Iris pigment epithelial cell (primary cell): ENCODE measurements at places on chromosomes 3 and 15.
A peak's percentile ranks its signal among the peaks of the same experiment; 100 is the strongest.

GRCh38 chr3:194720048-194720447, 34.4 kb downstream of the FAM43A start:
- no peak for DNase-seq

GRCh38 chr3:3847994-3848922, 49.0 kb downstream of the LRRN1 start:
- no peak for DNase-seq

DNA sequence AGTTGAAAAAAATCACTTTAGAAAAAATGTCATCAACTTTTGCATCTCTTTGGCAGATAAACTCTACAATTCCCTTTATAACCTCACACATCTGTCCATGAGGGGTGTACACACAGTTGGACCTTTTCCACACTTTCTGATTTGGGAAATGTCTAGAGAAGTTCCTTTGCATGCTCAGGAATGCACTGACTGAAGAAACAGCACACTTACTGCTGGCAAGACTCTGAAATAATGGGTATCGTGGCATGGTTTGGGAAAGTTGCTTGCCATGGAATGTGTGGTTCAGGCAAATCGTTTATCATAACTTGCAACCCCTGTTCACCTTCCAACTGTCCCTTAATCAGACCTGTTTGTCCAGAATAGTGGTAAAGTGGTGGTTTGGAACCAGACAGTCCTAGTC, 135.3 kb upstream of the TGFBR2 start:
- DNase-seq = peak; percentile 50

DNA sequence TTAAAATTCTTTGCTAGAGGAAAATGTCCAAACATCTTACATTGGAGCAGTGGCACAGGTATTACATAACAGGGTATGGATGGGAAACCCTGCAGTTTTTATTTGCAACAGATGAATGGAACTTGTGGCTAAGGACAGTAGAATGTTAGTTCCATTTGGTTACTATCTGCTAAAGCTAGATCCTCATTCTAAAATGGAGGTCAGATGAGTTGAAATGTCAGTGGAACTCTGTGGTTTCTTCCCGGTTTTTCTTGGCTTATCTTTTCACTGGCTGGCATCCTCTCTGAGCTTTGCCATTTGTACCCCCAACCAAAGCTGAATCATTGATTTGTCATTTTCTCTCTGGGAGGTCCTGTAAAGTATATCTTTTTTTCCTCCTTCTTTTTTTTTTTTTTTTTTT, 68.9 kb downstream of the ARMC8 start:
- DNase-seq = peak; percentile 11

DNA sequence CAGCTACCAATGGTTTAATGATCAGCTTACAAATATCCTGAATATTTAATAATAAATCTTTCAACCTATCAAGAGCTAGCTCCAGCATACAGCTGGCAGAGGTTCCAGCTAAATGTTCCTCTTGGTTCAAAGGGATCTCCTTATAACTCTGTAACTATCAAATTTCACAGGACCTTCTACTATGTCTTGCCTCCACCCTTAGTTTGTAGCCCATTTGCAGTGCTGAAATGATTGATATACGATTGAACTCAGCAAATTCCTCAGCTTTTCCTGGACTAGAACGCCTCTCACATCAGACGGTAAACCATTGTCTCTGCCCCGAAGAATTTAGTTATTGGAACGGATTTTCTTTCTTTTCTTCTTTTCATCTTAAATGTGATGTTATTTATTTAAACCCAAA, 41.5 kb downstream of the CD200R1L start:
- no peak for DNase-seq

GRCh38 chr3:23671851-23672589, 133.7 kb upstream of the UBE2E1 start:
- DNase-seq = peak; percentile 52

DNA sequence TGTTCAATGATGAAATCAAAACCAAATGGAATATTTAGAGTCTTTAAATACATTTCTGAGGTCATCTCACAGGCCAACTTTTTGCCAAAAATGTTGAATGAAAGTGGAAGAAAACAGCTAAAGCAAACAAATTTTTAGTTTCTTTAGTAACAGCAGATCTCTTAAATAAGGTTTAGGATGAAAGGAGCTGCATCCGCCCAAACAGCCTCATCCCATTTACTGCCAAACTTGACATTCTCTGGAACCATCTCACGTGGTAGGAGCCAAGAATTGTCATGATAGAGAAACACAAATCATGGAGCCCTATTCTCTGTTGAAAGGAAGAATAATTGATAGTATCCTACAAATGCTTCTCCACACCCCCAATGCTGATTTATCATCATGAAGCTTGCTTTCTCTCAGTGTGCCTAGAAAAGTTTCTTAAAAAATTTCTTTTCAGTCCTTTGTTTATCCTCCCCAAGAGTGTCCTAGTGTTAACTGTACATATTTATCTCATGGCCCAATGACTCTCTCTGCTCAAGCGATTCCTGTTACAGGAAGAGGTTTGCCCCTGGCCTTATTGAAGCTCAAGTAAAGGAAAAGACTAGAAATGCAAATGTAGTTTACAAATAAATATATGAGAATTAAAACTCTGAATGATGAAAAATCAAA, 23.4 kb downstream of the SLC9A9 start:
- DNase-seq = no peak

DNA sequence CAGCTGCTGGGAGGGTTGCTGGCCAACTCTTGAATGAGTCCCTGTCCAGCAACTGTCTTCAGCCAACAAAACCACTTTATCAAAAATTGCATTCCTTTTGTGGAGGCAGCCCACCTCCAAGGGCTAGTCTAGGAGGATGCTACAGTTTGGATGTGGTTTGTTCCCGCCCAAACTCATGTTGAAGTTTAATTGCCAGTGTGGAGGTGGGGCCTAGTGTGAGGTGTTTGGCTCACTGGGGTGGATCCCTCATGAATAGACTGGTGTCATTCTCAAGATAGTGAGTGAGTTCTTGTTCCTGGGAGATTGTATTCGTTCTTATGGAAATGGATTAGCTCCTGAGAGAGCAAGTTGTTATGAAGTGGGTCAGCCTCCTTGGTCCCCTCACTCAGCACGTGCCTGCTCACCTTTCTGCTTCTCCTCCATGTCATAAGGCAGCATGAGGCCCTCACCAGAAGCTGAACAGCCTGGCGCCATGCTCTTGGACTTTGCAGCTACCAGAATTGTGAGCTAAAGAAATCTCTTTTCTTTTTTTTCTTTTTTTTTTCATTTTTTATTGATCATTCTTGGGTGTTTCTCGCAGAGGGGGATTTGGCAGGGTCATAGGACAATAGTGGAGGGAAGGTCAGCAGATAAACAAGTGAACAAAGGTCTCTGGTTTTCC, 4.2 kb upstream of the RFC4 start:
- DNase-seq = no peak

- no peak for DNase-seq
These were observed 294.0 kb upstream of the PLSCR5 start for GRCh38 chr3:146899171-146899570.

DNA sequence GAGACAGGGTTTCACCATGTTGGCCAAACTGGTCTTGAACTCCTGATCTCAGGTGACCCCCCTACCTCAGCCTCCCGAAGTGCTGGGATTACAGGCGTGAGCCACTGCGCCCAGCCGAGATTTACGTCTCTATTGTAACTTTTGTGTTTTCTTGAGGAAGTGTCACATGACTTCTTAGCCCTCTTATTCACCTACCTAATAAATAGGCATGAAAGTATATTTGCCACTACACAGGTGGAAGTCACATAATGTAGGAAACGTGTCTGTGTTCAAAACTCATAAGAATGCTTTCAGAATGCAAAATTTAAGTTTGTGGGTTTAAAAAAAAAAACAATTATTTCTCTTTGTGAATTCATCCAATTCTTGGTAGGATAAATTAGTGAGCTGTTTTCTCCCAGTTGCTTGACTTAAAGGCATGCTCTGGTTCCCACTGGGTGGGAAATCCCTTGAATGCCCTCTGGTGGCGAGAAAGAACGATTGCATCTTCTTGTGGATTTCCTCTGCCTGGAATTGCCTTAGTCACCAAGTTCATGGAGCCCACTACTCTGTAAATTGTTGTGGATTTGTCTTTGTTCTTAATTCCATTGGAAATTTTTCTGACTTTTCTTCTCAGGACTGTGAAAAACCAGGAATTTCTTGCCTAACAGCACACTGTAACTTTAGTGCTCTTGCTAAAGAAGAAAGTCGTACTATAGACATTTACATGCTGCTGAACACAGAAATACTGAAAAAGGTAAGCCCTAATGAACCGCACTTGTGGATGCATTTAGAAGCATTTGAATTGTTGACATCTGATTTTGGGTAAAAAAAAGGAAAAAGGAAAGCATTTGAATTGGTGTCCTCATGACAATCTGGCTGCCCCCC, 82.2 kb upstream of the CTDSPL start:
- peak; percentile 87 for DNase-seq

GRCh38 chr15:71212146-71212545, 96.9 kb downstream of the THSD4 start:
- DNase-seq = no peak

DNA sequence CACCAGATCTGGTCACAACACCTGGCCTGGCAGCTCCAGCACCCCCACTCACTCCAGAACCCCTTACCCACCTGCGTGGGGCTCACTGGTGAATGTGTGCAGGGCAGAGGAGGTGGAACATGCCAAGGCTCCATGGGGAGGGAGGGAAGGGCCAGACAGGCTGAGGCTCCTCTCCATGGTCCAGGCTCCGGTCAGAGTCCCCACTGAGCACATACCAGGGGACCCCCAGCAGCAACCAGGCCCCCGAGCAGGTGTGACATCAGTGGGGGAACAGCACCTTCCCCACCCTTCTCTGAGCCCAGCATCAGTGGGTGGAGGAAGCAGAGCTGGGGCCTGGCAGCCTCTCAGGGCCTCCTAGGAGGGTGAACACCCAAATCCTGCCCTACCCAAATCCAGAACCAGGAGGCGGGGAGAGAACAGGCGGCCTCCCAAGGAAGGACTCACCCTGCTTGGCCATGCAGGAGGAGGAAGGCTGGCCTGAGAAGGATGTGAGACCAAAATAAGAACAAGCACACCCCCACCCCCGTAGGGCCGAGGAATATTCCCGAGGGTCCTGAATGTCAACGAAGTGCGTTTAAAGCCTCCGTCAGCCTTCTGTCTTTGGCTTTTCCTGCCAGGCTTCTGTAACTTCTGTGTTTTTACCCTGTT, 1.1 kb upstream of the GP9 start:
- DNase-seq = no peak
